ENCODE measurements at places on chromosomes 6 and 20.

DNA sequence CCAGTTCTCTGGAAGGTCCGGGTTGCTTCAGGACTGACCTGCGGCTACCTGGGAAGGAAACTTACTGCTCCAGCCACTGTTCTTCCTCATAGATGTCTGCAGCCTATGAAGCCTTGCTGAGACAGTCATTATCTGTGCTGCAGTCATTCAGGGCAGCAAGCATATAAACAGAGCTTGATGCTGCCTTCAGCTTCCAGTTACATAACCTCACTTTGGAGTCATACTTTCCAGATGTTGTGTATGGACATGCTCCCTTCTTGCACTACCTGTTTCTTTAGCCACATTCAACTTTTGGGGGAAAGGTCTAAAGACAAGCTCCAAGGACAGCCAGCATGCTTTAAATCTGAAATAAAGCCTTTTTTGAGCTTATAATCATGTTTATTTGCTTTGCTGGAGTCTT is 98.1 kb downstream of the SLC24A3 start:
- no peak for DNase-seq

GRCh38 chr20:37727957-37728634 is 34.3 kb downstream of the CTNNBL1 start:
- DNase-seq: no peak

DNA sequence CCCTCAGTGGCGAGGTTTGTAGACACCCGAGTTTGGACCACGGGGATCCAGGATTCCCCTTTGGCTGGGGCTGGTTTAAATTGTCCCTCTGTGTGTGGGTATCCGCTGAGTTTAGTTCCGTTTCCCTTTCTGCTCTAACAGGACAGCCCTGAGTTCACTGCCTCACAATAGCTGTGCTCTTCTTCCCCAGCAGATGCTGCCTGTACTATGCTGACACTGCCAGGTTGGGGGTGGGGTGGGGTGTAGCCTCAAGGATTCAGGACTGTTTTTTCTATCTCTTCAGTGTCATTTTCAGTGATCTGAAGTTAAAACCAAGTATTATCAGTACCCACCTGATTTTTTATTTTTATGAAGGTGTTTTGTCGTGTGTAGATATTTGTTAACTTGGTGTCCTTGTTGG is 655.0 kb downstream of the COL12A1 start:
- DNase-seq: no peak

DNA sequence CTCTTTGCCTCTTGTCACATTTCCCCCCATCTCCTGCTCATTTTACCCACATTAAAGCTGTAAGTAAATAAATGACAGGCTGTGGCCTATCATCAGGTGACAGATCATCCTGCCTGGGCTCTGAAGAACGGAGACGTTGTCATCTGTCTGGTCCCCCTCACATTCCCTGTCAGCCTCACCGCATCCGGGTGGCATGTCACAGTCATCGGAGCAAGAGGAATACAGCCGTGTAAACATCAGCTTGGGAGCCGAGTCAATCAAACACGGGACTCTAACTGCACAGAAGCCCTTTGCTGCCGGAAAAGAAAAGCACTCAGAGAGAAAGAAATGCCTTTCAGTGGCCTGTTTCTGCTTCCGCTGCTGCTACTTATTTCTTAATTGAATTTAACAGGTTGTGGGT is 371.9 kb upstream of the ID4 start:
- DNase-seq: no peak

DNA sequence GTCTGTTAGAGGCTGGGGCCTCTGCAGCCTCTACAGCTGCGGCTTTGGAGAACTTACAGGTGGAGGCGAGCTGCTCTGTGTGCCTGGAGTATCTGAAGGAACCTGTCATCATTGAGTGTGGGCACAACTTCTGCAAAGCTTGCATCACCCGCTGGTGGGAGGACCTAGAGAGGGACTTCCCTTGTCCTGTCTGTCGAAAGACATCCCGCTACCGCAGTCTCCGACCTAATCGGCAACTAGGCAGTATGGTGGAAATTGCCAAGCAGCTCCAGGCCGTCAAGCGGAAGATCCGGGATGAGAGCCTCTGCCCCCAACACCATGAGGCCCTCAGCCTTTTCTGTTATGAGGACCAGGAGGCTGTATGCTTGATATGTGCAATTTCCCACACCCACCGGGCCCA is 2.6 kb downstream of the TRIM39 start:
- DNase-seq: no peak

GRCh38 chr6:44004136-44004535 is 123.1 kb downstream of the MRPL14 start:
- no peak for DNase-seq

DNA sequence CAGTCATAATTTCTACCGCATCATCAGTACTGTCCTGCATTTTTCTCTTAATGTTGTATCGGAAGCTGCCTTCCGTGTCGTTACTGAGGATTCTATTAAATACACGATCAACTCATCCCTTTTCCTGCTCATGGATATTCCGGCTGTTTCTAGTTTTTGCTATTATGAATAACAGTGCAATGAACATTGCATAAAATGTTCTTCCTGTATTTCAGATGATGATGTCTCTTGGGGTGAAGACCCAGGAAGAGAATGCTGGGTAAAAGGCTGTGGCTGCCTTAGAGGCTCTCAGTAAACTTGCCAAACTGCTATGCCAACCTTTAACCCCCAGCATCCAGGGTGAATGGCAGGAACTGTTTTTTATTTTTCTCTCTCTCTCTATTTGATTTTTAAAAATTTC is 24.1 kb upstream of the EPB41L1 start:
- DNase-seq: no peak

DNA sequence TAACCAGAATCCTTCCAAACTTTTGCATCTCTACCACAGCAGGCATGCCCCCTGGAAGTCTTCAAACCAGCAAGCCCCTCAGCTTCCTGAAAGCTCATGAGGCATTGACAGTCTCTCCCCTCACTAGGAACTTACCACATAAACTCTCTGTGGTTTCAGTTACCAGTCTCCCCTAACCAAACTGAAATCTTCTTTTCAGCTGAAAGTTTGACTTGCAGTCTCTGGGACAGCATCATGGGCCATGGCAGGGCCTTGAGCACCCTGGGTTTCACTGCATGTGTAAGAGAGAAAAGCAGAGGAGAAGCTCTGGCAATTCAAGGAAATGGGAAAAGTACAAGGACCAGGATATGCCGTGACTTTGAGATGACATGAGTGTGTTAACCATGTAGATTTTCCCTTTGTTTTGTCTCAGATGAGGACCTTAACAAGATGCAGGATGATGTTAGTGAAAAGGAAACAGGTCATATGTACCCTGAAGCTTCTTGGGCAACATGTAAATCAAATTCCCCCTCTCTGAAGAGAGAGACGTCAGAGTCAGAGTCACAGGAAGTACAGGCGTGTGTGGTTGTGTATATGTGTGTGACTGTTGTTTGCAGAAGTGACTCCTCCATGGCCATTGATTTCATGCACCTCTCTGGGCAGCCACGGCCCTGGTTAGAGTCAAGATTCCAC is 106.3 kb downstream of the TNFRSF21 start:
- DNase-seq: no peak

DNA sequence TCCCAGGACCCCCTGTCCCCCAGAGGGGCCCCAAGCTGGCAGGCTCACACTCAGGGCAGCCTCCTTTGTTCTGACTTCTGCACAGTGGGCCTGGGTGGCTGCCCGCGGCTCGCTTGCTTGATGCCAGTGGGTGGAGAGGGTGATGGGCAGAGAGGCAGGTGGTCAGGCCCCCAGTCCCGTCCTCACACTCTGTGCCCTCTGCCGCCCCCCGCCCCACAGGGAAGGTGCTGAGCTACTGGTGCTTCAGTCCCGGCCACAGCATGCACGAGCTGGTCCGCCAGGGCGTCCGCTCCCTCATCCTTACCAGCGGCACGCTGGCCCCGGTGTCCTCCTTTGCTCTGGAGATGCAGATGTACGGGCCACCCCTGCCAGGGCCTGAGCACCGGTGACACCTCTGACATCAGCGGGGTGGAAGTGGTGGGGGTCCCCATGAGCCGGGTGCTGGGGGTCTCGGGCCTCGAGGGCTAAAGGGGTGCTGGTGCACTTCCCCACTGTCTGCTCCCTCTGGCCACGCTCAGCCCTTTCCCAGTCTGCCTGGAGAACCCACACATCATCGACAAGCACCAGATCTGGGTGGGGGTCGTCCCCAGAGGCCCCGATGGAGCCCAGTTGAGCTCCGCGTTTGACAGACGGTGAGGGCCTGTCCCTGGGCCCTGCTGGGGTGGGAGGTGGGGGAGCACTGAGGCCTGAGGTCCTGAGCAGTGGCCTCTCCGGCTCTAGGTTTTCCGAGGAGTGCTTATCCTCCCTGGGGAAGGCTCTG is 8.9 kb upstream of the TNFRSF6B start:
- DNase-seq: no peak

- no peak for DNase-seq
Measured at GRCh38 chr6:52663936-52664185, 7.1 kb upstream of the TMEM14A start.

GRCh38 chr6:56767892-56768531 is 125.3 kb upstream of the DST start:
- no peak for DNase-seq

GRCh38 chr6:25218346-25218745 is 60.8 kb upstream of the CARMIL1 start:
- no peak for DNase-seq

GRCh38 chr20:23129266-23129665 is 43.1 kb upstream of the CD93 start:
- DNase-seq: no peak

- DNase-seq: no peak
Measured at GRCh38 chr6:166866839-166867637, 89.3 kb downstream of the RNASET2 start.

GRCh38 chr6:105001906-105002305 is 45.0 kb downstream of the LIN28B start:
- DNase-seq: no peak

DNA sequence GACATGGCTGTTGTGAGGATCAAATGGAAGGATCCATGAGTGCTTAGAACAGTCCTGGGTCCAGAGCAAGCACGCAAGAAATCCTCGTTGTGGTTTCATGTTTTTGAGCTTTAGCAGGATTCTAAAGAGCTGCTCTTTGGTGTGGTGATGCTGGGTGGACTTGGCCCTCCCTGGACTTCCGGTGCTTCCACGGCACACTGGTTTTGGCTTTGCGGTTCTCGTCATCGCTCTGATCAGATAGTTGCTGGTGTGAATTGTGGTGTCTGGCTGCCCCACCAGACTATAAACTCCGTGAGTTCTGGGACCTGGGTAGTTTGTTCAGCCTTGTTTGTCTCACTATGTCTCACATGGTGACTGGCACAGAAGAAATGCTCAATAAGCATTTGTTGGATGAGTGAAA is 3.3 kb downstream of the HNF4A start:
- DNase-seq: no peak

DNA sequence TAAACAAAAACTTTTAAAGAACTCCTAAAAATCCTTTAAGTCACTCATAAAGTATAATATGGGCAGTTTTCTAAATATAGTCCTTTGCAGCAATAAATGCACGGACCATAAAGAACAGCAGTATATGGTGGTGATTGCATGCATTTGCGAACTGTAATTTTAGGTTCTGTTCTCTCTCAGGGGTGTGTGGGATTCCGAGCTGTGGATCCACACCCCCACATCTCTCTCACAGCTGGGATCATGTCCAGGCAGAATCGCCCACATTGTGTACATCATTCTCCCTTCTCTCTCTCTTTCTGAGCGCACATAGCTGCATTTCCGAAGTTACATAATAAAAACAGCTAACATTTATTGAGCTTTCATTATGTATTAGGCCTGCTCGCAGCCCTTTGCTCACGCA is 28.6 kb downstream of the SLC52A3 start:
- DNase-seq: no peak

DNA sequence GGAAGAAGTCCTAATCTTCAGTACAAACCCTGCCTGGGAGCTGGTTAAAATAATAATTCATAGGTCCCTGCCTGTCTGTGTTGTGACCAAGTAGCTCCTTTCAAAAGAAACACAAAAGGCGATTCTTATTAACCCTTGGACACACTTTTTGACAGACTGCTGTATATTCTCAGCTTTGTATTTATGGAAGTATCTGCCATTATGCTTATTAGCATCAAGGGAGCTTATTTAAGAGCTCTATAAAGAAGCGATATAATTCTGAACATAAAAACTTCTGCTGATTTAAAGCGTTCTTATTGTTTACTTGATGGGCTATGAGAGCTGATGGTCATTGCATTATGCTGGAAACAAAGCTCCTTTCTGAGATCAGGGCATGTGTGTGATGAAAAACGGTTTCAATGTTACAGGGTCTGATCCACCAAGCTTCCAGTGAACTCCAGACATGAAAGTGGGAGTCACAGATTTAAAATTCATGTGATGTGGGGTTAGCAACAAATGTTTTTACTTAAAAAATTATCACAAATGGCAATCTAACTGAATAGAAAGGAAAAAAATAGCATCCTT is 181.8 kb upstream of the PDE10A start:
- no peak for DNase-seq

GRCh38 chr6:143806282-143807102 is 36.6 kb upstream of the LTV1 start:
- peak; percentile 22 for DNase-seq

- no peak for DNase-seq
Measured at GRCh38 chr6:64074981-64075380, 439.4 kb downstream of the PHF3 start.

DNA sequence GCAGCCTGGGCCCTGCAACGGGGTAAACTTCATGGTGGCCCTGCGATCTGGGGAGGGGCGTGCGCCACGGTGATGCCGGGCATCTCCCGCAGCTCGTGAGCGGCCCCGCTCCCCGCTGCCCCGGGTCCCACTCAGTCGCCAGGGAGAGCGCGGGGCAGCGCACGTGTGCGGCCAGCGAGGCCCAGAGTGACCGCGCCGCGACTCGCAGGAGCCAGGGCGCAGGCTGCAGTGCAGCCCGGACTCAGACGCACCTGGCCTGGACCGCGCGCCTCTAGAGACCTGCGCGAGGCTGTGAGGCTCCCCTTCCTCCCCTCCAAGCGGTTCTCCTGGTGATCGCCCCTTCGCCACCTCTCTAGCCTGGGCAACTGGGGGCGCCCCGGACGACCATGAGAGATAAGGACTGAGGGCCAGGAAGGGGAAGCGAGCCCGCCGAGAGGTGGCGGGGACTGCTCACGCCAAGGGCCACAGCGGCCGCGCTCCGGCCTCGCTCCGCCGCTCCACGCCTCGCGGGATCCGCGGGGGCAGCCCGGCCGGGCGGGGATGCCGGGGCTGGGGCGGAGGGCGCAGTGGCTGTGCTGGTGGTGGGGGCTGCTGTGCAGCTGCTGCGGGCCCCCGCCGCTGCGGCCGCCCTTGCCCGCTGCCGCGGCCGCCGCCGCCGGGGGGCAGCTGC is 652 bp downstream of the BMP6 start:
- DNase-seq: no peak

GRCh38 chr6:35687658-35688604 is 784 bp downstream of the FKBP5 start:
- DNase-seq: peak; percentile 49

- DNase-seq: no peak
Measured at GRCh38 chr20:62045529-62046285, 20.0 kb downstream of the TAF4 start.

- DNase-seq: no peak
Measured at GRCh38 chr6:129710450-129711270, 683 bp upstream of the ARHGAP18 start.
